Right renal pelvis (tissue), 4 donors: ENCODE measurements at places on chromosomes 7 and 10.

DNA sequence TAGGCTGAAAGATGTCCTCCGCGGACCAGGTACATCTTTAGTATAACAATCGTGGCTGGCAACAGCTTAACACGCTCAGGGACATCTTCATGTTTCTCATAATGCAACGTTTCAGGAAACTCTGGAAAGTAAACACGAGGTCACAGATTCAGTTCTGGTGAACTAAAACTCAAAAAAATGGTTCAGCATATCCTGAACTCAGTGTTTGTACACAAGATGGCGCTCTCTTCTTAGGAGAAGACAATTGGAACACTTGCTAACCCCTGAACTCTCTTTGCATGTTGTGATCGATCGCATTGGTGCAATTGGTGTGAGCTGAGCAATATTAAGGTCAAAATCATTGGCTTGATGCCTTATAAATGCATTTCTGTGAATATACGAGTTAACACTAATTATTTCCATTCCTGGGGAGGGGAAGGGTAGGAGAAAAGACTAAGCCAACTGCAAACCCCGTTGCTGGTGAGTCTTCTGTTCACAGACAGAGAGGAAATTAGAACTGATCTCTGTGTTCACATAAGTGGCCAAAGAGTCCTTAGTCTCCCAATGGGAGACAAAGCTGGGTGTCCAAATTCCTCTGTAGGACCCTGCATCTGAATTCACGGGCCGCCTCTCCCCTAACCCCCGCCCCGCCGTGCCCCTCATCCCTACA is 52.6 kb upstream of the FAM180A start:
- peak; percentile 54 for DNase-seq

- no peak for DNase-seq
Measured at GRCh38 chr7:38942431-38943051, 33.5 kb upstream of the VPS41 start.

DNA sequence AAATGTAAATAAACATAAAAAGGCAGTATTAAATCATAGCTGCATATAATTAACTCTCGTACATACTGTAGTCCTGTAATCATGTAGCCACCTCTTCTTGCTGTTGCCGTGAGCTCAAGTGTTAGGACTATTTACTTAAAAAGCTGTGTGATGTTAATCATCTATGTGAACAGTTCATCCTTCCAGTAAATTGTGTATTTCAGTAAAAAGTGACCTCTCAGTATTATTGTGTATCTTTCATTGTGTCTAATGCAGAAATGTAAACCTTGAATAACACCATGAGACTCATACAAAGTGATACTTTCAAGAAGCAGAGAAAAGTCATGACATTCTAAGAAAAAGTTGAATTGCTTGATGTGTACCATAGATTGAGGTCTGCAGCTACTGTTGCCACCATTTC is 38.0 kb downstream of the ADD3 start:
- no peak for DNase-seq

DNA sequence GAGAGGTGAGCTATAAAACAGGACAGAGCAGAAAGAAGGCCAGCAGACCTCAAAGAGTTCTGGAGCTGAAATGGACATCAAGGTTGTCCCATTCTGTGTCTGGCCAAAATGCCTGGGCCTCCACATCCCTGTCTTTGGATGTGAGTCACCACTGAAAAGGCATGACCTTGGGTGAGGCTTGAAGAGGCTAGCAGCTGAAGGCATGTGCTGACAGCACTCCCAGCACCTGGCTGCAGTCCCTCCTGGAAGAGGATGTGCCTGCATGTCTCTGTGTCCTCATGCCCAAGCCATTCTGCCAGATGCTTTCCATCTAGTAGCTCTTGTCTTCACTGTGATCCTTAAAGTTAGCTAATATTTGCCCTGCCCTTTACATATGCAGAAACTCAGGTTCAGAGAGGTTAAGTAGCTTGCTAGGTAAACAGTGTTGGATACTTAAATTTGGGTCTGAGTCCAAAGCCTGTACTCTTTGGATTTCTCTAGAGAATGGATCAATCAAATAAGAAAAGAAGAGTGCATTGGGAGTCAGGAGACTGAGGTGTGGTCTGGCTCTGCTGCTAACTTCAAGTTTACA is 35.8 kb downstream of the HECW1 start:
- DNase-seq: no peak

DNA sequence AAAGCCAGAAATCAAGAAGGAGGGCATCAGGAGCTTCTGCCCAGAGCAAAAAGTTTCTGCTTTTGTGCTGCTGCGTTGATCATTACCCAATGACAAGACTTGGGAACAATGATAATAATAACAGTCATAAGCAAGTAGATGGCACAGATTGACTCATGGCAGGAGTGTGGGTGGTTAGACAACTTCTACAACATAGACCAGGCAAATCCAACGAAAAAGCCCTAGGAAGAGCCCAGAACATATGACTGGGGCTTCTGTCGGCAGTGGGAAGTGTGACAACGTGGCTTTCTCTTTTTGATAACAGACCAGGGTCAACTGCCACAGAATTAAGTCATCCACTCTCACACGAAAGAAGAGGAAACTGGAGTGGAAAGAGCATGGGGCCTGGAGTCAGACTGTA is 85.4 kb upstream of the TRIL start:
- no peak for DNase-seq

DNA sequence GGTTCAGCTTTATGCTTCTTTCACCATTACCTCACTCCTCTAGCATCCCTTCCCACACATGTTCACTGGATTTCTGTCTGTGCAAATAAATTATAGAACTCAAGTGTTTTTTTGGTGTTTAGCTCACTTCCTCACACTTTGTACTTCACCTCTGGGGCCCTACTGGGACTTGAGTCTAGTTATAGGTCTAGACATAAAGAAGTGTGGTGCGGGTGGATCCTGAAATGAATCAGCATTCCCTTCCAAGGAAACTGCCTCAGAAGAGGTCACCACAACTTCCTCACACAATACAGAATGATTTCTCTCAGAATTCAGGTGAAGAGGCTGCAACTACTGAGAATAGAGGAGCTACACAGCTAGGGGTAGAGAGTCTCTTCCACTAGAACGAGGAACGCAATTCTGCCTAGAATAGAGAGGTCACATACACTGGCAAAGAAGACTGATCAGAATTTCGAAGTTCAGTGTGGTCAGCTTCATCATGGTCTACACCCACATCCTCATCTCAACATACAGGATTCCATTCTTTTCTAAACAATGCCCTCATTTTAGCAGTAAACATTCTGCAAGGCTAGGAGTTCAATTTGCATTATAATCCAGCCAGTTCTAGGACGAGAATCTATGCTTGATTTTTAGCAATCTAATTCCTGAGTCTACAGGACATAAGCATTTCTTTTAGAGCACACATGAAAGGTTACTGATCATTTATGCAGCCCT is 938.7 kb upstream of the PHF14 start:
- DNase-seq: no peak
